Trophoblast cell (in vitro differentiated cells and primary cell): ENCODE measurements at places on chromosomes 3 and 15.

- DNase-seq = no peak
Measured at GRCh38 chr3:197426121-197426566, 127.7 kb upstream of the DLG1 start.

DNA sequence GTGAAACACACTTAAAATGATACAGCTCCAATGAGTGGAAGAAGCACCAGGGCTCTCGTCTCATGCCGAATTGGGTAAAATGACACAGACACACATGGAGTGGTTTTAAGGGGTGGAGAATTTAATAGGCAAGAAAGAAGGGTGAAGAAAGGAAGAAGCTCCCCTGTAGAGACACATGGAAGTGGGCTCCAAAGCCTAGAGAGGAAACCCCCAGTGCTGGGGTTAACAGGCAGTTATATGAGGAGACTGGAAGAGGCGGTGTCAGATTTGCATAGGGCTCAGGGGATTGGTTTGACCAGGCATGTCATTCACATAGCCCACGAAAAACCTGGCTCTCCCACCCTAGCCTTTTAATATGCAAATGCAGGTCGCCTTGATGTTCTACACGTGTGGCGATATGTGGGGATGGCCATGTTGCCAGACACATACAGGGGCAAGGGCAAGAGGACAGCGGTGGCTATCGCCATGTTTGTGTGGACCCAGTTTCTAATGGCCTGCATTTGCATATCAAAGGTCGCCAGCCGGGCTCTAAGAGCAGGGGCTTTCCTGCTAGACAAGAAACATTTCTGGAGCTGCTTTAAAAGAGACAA is 1.9 kb upstream of the DPH6 start:
- no peak for DNase-seq

GRCh38 chr15:98960555-98961050 is 47.0 kb downstream of the PGPEP1L start:
- DNase-seq = no peak

- no peak for DNase-seq
Measured at GRCh38 chr15:36797128-36797527, 217.7 kb downstream of the CDIN1 start.

- peak; percentile 21 for DNase-seq
Measured at GRCh38 chr3:101950985-101951733, 101.8 kb downstream of the NFKBIZ start.

GRCh38 chr3:111787556-111788463 is 71.3 kb upstream of the PHLDB2 start:
- no peak for DNase-seq

GRCh38 chr15:97014001-97014400 is 683.5 kb downstream of the NR2F2 start:
- no peak for DNase-seq

GRCh38 chr3:169629895-169630294 is 33.6 kb downstream of the MECOM start:
- DNase-seq = no peak

GRCh38 chr3:115156046-115156654 is 9.1 kb upstream of the ZBTB20 start:
- no peak for DNase-seq

- DNase-seq = no peak
Measured at GRCh38 chr3:152350776-152351175, 82.0 kb downstream of the MBNL1 start.

DNA sequence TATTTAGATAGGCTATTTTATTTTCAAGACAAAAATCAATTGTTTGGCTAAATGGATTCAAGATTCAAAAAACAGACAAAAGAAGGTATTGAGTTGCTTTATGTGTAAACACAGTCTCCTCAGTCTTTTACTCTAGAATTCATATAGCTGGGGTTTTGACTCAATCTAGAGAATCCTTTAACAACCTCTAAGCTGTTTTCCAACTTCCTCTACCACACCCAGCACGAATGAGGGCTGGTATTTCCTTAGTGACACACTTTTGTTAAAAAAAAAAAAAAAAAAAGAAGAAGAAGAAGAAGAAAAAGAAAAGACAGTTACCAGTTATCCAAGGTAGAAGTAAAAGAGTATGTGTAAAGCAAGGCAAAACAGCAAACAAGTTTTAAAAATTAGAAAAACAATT is 732.8 kb upstream of the GOLIM4 start:
- no peak for DNase-seq

DNA sequence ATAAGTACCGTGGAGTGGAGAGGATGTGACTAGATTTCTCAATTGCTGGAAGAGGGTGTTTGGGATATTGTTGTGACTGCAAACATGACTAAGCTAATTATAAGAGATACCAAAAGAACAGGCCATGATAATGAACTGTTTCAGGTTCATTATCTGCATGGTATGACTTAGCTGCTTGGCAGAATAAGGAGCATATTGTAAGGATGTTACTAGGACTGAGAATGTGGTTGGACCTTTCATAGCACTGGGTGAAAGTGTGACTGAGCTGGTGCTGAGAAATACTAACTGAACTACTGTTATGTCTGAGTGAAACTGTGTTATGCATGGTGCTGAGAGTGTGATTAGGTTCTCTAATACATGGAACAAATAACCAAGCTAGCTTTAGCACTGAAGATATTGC is 11.0 kb downstream of the SCN10A start:
- no peak for DNase-seq

DNA sequence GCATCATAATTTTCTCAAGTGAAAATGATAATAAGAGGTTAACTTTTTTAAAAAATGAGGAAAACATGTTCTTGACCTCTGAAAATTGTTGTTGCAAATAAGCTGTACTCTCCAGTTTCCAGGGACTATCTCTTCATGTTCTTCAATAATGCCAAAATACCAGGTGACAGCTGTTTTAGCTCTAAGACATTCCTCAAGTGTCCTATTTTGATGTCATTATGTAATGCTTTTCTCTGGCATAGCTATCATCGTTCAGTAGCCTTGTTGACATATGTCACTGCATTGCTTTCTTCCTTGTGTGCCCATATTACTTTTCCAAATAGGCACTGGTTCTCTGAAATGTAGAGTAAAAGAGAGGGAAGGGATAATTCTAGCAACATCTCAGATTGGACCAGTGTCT is 5.7 kb upstream of the FILIP1L start:
- DNase-seq = no peak

- no peak for DNase-seq
Measured at GRCh38 chr3:15653321-15653720, 51.8 kb downstream of the BTD start.

- DNase-seq = no peak
Measured at GRCh38 chr15:56969265-56969895, 50.9 kb downstream of the TCF12 start.

GRCh38 chr3:81214631-81215030 is 546.8 kb downstream of the GBE1 start:
- DNase-seq = no peak

DNA sequence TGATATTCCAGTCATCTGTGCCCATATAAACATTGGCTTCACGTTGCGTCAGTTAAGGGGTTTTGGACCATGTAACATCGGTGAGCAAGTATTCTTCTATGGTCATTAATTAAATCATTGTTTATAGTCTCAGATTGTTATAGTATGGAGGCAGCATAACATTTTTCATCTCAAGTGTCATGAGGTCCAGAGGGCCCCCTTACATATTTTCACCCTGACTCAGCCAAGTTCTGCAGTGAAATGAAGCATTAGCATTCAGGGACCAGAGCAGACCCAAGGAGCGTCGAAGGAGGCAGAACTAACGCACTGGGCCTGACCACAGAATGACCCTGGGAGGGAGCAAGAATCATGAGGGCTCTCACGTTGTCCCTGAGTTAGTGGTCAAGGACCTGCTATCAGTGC is 171.5 kb downstream of the LRTM1 start:
- no peak for DNase-seq

DNA sequence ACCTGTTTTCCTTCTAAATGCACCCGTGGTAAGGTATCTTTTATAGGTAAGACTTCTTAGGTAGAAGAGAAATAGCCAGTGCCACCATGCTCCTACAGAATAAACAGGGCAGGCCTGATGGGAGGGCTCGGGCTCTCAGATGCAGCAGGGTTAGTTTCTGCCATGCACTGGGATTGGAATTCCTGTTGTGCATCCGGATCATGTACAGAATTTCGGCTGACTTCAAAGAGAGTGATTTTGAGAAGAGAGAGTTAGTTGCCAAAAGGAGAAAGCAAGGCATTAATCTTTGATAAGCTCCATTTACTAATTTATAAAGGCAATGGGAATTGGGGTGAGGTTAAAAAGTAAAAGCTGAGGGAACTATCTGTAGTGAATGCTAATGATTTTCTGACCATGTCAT is 211.2 kb downstream of the WDR72 start:
- no peak for DNase-seq

DNA sequence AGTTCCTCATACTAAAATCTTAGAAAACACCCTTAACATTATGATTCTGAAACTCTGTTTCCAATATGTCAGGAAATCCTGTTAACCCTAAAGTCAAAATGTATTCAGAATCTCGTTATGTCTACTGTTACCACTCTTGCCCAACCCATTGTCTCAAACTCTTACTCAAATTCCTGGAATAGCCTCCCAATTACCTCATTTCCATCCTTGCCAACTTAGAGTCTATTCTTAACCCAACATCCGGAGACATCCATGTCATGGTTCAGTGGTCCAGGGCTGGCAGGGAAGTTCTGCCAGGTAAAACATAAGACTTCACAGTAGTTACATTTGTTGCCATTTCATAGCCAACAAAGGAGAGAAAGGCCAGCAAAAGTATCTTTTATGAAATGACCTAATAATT is 593.9 kb downstream of the PYDC2 start:
- DNase-seq = no peak

DNA sequence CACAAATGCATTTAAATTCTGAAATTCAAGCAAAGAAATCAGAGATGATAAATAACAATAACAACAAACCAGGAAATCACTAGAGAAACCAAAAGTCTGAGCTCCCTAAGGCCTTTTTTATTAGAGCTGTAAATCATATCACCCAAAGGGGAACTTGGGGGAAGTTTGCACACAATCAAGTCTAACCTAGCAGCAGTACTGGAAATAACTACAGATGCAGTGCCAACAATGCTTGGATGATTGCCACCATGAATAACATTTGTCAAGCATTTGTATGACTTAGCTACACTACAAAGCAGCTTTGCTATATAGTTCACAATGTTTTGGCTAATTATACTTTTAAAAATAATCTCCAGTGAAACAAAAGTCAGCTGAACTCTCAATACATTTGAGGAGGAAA is 27.8 kb downstream of the SHQ1 start:
- DNase-seq = no peak

GRCh38 chr15:59237119-59237855 is 30.6 kb downstream of the LDHAL6B start:
- no peak for DNase-seq

GRCh38 chr3:59553076-59553475 is 503.3 kb upstream of the CFAP20DC start:
- DNase-seq = no peak

DNA sequence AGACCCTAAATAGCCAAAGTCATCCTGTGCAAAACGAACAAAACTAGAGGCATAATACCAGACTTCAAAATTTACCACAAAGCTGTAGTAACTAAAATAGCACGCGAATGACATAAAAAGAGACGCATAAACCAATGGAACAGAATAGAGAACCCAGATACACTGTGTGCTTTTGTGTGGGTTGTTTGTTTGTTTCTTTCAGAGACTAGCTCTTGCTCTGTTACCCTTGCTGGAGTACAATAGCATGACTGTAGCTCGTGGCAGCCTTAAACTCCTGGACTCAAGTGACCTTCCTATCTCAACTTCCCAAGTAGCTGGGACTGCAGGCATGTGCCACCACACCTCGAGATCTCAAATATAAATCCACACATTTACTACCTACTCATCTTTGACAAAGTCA is 1314.6 kb upstream of the GBE1 start:
- DNase-seq = no peak

DNA sequence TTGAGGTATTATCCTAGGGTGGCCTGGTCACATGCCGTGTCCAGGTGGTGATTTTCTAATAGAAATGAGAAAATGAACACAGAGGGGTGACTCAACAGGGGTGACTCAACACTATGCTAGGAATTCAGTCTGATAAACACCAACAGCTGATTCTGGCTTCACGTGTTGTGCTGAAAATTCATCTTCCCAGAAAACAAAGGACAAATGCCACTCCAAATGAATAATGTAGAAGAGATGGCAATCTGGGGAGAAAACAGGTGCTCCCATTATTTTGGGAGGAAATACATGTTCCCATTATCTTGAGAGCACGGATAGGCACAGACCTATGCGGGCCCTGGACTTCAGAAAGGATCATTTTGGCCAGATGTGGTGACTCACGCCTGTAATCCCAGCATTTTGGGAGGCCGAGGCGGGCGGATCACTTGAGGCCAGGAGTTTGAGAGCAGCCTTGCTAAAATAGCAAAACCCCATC is 101.2 kb upstream of the MEX3B start:
- peak; percentile 89 for DNase-seq

DNA sequence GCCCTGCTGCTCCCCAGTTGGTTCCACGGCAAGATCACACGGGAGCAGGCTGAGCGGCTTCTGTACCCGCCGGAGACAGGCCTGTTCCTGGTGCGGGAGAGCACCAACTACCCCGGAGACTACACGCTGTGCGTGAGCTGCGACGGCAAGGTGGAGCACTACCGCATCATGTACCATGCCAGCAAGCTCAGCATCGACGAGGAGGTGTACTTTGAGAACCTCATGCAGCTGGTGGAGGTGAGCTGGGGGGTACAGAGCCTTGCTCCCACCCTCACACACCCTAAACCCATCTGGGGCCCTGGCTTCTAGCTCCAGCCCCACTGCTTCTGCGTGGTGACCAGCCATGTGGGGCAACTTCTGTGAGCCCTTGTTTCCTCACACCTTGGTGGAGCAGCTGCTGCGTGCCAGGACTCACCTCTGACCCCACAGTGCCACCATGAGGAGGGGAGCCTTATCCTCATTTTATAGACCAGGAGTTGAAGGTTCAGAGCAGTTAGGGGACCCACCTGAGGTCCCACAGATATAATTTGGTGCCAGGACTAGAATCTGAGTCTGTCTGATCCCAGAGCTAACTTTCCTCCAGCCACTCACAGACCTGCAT is 13.3 kb upstream of the LMAN1L start:
- no peak for DNase-seq
